ENCODE measurements at places on chromosomes 1 and 21.

- no peak for DNase-seq
Observed at GRCh38 chr1:196461521-196461920, 146.7 kb downstream of the KCNT2 start.

GRCh38 chr1:73626326-73626725 is 571.6 kb downstream of the LRRIQ3 start:
- DNase-seq = no peak

- DNase-seq = no peak
Observed at GRCh38 chr21:41187537-41188025, 19.6 kb downstream of the BACE2 start.

- DNase-seq = no peak
Observed at GRCh38 chr1:21919520-21919919, 17.6 kb downstream of the HSPG2 start.

GRCh38 chr21:26892151-26892550 is 46.9 kb upstream of the ADAMTS1 start:
- no peak for DNase-seq

Measured in GOT3 (cell line).